GM10248 (cell line): ENCODE measurements at places on chromosomes 7 and 10.

DNA sequence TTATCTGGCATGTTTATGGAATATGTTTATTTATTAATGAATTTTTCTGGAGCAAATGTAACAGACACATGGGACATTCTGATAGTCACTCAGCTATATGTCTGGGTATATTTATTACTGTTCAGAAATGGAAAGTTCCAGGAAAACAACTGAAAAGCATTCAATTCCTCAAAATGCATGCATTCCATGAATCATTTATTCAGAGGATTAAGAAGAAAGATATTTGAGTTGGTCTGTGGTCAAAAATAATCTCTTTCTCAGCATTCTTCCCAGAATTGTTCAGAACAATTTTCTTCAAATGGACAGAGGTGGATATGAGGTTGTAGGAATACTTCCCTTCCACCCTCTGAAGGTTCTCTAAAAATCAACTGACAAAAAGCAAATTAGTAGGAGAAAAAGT, 97.6 kb upstream of the ITGB1 start:
- no peak for DNase-seq

GRCh38 chr7:116588225-116588624, 63.4 kb downstream of the CAV1 start:
- DNase-seq, result no peak

- no peak for DNase-seq
These were observed 97.0 kb downstream of the BMS1 start for GRCh38 chr10:42879380-42880254.

GRCh38 chr7:147556317-147556716, 1034.2 kb upstream of the C7orf33 start:
- DNase-seq, result no peak

DNA sequence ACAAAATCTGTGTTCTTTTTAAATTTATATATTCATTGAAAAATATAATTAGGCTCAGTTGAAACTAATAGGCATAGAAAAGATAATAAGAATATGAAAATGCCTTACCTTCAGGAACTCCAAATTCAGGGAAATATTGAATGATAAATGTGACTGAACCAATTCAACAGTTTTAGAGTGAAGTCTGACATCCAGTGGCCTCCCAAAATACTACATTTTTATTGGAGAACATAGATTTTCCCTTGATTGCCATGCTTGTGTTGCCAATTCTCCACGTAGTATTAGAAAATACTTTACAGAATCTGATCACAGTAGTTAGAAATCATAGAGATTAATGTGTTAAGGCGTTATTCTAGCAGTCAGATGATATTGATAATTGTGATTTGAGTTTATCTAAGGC, 1246.7 kb downstream of the GATA3 start:
- no peak for DNase-seq

DNA sequence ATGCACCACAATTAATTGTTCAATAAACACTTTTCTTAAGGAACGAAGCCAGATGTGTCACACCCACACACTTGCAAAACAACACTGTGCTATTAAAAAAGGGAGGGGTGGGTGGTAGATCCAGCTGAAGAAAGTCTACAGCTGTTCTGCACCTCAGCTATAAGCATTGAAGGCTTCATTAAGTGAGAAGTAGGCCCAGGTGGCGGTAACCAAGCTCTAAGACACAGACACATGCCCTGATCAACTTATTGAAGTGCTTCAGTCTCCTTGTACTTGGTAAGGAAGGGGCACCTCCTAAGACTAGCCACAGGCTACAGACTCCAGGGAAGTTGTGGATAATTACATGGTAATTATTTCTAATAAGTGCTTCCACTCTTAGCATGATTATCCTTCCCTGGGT, 4.5 kb upstream of the CPVL start:
- no peak for DNase-seq
